ENCODE measurements at places on chromosomes 4 and X.

GRCh38 chr4:38666766-38667084 lies 2.7 kb downstream of the KLF3 start:
- no peak for DNase-seq

- DNase-seq: no peak
These were observed 743.5 kb downstream of the ARAP2 start for GRCh38 chr4:35500812-35501211.

DNA sequence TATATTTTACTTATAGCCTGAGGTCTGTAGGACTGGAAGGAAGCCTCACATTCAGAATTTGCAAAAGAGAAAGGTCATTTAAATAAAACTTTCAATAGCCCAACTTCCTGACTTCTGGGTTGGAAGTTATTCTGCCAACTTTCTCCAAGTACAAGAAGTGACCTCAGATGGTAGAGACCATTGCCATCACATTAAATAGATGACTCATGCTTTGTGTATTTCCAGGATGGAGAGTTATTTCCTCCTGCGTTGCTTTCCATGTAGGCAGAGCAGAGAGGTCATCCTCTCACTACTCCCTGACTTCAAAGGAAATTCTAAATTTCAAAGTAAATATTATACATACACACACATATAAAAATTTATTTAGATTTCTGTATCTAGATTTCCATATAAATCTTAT lies 73.0 kb upstream of the NR3C2 start:
- no peak for DNase-seq

- DNase-seq: no peak
These were observed 48.7 kb downstream of the FGFRL1 start for GRCh38 chr4:1060121-1060520.

GRCh38 chr4:2175990-2176698 lies 65.8 kb downstream of the HAUS3 start:
- no peak for DNase-seq

DNA sequence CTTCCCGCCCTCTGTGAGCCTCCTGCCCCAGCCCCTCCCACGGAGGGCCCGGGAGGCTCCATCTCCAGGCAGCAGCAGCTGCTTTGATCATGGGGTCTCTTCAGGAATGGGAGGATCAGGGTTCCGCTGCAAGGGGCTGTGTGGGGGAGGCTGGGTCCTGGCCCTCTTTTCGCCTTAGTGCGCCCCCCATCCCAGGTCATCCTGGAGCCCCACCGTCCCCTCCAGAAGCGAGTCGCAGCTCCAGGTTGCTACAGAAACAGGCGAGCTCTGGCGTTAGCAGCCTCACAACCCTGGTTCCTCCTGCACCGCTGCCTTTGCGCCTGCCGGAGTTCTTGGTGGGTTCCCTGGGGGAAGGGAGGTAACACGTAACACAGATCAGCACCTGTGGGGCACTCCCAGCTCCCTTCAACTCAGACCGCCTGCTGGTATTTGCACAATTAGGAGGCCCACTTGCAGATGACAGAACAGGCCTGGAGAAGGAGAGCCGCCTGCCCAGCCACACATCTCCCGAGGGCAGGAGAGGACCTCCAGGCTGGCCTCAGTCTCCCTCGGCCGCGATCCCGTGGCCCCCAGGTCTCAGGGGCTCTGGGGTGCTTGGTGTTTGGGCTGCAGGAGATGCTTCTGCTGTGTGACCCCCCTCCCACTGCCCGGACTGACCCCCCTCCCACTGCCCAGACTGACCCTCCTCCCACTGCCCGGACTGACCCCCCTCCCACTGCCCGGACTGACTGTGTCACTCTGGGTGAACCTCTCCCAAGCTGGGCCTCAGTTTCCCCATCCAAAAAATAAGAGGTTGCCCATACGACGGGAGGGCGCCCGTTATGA lies 64.2 kb upstream of the ADRA2C start:
- no peak for DNase-seq

DNA sequence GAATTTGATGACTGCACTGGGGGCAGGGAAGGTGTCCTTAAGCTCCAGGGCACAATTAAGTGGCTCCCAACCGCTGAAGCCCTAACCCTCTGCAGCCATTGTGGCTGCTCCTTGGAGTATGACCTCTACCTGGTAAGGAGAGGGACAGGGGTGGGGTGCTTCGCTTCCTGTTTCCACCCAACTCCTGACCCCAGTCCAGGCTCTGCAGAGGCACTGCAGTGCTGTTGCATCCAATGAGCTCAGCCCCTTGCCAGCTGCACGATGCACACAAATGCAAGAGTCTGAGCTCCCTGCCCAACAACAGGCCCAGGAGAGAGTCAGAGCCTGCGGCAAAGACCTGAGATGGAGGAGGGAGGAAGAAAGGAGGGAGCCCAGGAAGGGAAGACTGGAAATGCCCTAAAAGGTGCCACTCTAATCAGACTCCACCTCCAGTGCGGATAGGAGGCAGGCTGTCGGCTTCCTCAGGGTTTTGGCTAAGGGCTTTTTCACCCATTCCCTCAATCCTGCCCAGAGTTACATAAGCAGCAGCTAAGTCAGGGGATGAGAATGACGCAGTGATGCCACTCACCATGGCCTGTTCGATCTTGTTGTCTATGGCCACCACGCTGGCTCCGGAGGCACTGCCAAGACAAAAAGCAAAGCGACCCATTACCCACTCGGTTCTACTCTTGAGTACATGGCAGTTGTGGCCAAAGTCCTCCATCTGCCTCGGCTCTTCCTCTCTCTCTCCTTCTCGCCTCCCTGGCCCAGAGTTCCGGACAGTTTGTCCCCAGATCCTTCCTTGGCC lies 60.1 kb downstream of the TSC22D3 start:
- DNase-seq: no peak

DNA sequence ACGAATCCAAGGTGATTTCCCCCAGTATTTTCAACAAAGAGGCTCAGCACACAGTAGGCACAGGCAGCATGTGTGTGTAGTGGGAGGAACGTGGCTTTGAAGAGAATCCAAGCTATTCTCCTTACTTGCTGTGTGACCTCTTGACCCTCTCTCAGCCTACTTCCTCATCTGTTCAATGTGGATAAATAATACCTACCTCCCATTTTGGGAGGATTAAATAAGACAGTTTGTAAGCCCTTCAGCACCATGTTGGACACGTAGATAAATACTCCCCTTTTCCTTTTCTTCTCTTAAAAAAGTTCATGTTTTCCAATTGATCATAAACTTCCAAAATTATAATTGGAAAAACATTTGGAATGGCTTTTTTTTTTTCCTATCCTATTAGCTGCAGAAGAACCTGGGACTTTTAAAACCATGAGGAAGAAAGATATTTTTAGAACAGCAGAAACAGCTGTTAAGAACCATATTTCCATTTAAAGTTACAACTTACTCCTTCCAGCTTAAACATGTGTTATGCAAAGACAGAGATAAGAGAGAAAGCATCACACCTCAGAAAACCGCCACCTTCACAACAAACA lies 56.1 kb upstream of the TMEM131L start:
- no peak for DNase-seq

- DNase-seq: no peak
These were observed 129.4 kb downstream of the CLCN4 start for GRCh38 chrX:10286195-10286594.

DNA sequence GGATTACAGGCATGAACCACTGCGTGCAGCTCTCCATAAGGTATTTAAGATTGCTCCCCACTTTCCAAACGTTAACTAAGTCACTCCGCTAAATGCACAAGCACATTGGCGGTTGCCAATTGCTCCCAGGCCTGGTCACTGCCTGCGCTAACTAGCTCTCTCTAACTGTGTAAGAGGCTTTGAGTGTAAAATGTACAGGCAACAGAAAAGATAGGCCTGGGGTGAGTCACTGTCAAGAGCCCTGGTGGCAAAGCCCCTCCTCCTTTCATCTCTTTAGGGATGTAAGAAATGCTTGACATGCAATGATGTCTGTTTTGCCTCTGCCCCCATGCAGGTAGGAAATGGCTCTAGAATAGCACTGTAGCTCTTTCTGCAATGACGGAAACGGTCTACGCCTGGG lies 329.7 kb upstream of the GATB start:
- DNase-seq: no peak

- DNase-seq: no peak
These were observed 867.6 kb downstream of the FAT4 start for GRCh38 chr4:126182336-126182735.

GRCh38 chr4:25723409-25723808 lies 67.8 kb downstream of the SLC34A2 start:
- DNase-seq: no peak

DNA sequence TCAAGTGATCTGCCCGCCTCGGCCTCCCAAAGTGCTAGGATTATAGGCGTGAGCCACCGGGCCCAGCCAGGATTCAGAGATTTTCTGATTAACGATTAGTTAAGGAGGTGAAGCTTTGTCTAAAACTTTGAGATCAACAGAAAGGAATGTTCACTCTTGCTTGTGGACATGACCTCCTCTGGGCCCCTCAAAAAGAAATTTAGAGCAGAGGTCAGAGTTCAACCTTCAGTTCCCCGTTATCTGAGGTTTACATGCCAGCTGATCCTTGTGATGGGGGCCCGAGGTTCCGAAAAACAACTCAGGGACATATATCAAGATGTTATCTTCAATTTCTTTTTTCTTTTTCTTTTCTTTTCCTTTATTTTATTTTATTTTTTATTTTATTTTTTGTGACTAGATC lies 54.6 kb downstream of the DDX3X start:
- no peak for DNase-seq

- no peak for DNase-seq
These were observed 205.0 kb upstream of the TET2 start for GRCh38 chr4:104941661-104942062.

- DNase-seq: peak; percentile 11
These were observed at the start of gene GLOD5 for GRCh38 chrX:48761674-48762471. GLOD5 (plus strand) TSS chrX:48761747; CDS start chrX:48761791, 44 bp downstream.

DNA sequence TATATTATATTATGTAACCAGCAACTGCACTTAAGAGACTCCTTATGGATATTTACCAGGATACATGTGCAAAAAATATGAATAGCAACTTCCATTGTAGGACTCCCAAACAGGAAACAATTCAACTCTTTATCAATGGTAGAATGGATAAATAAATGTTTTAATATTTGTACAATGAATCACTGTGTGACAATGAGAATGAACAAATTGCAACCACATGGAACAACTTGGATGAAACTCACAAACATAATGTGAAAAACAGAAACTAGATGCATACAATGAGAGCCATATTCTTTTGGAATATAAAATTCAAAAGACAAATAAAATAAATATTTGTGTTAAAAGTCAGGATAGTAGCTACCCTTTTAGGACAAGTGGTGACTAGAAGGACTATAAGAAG lies 1015.7 kb downstream of the TECRL start:
- no peak for DNase-seq

GRCh38 chr4:54400188-54400587 lies 171.1 kb downstream of the PDGFRA start:
- no peak for DNase-seq

DNA sequence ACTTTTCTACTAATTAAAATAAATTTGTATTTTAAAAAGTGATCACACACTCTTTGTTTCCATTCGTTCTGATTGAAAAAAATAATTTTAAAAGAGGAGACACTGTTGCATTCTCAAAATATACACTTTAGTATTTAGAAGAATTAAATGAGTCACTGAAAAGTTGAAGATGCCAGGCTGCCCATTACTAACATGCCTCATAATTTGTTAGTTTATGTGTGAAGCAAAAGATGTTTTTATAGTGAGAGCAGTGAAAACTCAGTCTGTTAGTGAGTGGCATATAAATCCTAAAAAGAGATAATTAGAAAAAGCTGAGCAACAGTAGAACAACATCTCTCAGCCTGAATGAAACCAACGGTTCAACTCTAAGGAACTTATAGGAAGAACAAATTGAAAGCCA lies 143.4 kb downstream of the CDS1 start:
- no peak for DNase-seq

GRCh38 chr4:31156221-31156620 lies 436.1 kb downstream of the PCDH7 start:
- no peak for DNase-seq

GRCh38 chrX:47483306-47484268 lies 565 bp upstream of the ZNF41 start:
- peak; percentile 12 for DNase-seq
